ENCODE measurements at places on chromosomes 6 and 20.

DNA sequence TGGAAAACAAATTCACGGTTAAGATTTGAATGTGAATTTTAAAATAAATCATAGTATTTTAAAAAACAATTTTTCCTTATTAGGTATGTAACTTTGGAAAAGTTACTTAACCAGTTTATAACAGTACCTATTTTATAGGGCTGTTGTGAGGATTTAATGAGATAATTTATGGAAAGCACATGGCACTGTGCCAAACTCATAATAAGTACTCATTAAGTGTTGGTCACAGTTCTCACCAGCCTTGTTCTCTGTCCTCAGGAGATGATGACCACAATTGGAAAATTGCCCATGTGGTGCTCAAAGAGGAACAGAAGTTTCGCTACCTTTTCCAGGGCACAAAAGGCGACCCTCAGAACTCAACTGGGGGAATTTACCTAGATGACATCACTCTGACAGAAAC, 39.6 kb downstream of the MEP1A start:
- DNase-seq: no peak

DNA sequence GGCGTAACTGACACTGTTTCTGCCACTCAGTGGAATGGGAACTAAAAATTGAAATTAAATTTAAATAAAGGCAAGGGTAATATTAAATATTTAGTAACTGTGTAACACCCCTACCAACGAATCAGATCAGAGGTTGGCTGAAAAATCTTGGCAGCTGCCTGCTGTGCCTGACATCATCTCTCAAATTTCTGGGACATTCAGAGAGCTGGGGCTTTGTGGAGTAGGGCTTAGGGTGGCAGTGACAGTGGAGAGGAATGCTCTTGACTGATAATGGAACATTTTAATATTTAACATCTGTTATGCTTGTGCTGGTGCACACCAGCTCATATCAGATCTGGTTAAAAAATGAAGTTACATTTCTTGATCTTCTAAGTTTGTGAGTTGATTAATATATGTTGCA, 62.2 kb downstream of the RFPL4B start:
- DNase-seq: no peak

DNA sequence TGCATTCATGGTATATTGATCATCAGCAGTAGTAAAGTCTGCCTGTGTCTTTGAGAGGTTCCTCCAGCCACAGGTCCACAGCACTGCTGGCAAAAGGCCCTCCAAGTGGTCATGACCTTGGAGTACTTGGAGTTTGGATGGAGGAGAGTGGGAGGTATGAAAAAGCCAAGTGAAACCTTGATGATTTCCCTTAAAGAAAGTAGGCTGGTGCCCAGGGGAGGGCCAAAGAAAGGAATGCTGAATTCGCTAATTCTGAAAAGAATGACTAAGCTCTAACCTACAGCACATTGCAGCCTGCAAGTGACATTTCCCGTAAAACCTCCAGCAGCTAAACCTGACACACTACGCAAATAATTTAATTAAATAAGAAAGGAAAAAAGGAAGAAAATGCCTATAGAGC, 223.4 kb upstream of the TAB2 start:
- no peak for DNase-seq

DNA sequence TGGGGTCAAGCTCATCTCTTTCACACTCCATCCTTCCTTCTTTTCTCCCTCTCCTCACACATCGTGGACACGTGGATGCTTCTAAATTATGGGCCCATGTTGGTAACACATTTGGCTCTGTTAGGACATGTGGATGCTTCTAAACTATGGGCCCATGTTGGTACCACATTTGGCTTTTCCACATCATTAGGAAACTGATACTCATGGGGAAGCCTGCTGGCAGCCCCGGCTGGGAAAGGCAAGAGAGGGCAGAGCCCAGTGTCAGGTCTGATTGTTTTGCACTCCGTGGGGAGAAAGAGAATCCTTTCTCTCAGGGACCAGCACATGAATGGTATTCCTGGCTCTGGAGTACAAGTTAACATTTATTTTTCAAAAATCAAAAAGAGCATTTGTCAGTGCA, 4.0 kb upstream of the CST1 start:
- DNase-seq: no peak

DNA sequence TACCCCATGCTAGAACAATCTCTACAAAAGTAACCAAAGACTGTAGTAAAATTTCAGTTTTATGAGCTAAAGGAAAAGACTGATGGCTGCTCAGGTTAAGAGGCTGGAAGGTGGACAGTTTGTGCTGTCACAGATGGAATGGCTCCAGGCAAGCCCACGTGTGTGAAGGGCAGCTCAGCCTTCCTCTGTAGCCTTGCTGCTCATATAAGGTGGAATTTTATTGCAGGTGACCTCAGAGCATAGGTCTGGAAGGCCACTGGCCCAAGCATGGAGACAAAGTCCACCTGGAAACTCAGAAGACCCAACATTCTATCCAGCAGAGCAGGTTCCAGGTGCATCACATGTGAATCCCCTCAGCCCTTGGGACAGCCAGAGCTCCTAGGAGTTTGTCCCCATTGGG, 53.6 kb downstream of the KAT14 start:
- DNase-seq: no peak

GRCh38 chr6:51846531-51846930, 240.9 kb downstream of the PKHD1 start:
- no peak for DNase-seq

DNA sequence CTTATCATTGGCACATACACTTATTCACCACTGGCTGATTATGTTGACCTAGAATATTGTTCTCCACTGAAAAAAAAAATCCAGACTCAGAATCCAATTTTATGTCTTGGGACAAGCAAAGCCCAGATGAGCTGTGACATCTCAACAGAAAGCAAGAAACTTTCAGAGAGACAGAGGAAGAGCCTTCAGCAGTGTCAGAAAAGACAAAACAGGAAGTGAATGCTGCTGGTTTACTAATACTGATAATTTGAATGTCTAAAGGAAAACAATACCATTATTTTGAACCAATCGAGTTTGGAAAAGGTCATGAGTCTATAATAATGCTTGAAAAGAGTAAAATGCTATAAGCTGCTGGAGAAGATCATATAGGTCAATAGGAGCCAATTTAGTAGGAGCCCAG, 179.8 kb upstream of the RIMS1 start:
- no peak for DNase-seq

DNA sequence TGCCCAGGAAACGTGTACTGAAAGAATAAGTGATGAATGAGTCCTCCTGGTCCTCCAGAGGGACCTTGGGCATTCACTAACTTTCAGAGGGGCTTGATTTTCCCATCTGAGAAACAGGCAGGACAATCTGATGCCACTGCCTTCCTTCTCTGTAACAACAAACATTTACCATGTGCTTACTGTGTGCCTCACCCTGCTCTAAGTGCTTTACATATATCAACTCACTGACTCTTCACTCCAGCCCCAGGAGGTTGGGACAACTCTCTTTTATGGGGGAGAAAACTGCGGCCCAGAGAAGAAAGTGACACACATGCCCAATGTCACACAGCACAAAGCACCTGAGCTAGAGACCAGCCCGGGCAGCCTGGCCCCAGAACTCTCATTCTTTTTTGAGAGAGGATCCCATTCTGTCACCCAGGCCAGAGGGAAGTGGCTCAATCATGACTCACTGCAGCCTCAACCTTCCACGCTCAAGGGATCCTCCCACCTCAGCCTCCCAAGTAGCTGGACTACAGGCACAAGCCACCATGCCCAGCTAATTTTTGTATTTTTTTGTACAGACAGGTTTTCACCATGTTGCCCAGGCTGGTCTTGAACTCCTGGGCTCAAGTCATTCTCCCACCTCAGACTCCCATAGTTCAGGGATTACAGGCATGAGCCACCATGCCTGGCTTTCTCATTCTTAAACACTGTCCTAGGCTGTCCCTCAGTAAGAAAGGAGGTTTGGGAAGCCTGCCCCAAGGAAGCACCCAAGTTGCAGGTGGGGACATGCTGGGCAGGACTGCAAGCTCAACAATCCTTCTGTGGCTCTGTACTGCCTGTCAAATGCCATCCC, 38.0 kb downstream of the NOL4L start:
- no peak for DNase-seq

DNA sequence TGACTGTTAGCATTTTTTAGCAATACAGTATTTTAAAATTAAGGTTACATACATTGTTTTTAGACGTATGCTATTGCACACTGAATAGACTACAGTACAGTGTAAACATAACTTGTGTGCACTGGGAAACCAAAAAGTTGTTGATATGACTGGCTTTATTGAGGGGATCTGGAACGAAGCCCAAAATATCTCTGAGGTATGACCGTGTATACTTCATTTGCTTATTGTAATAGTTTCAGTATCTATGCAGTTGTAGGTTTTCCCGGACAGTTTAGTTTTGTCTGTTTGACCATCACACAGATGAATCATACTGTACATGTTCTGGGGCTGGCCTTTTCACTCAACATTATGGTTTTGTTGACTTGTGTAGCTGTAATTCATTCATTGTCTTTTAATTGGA, 6.9 kb upstream of the ZBTB12 start:
- no peak for DNase-seq

DNA sequence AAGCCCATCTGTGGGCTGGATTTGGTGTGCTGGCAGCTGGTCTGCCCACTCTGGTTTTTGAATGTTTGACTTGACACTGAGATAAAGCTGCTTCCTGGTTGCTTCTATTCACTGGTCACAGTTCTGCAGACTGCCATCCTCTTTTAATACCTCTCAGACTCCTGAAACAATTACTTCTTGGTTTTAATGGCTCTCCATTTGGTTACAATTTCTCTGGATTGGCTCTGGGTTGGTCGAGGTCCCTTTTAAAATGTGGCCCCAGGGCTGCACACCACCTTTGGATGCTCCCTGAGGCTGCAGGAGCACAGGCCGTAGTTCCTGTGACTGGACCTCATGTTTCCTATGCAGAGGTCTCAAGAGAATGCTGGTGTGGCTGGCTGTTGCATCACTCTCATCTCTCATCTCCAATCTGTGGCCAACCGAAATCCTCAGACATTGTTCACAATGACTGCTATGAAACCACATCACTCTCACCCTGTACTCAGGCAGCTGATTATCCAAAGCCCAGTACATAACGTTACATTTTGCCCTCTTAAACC, 98.5 kb downstream of the INSM1 start:
- no peak for DNase-seq

- DNase-seq: no peak
Observed at GRCh38 chr6:114431641-114432040, 88.8 kb upstream of the HS3ST5 start.

DNA sequence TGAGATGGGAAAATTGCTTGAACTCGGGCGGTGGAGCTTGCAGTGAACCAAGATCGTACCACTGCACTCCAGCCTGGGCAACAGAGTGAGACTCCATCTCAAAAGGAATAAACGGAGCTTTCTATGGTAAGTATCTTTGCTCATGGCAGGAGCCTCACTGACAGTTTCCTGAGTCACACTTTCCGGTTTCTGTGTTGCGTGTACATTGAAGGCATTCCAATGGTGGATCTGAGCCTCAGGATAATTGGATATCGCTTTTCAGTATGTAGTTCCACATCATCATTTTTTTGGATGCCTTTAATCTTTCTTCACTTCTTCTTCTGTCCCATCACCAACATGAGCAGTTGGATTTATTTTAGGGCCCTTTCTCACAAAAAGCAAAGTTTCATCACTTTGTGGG, 28.6 kb upstream of the GTSF1L start:
- DNase-seq: no peak

GRCh38 chr20:14378326-14378725, 40.9 kb upstream of the FLRT3 start:
- no peak for DNase-seq

- no peak for DNase-seq
Observed at GRCh38 chr20:49132995-49133478, 55.1 kb downstream of the STAU1 start.

DNA sequence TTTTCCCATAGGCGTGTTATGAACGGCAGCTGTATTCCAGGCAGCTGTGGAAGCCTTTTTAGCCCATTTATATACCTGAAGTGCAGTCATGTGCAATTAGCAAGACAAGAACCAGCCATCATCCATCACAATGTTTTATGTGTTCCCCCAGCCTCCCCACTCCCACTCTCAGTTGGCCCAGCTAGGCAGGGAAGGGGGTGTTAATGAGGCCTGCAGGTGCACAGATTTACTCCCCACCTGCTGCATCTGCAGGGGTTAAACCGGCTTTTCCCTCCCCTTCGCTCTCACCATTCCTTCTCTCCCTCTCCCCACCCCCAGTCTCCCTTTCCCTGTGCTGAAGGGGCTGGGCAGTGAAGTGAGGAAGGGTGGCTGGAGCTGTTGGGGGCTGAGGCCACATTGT, 149.8 kb upstream of the AKAP12 start:
- no peak for DNase-seq

- no peak for DNase-seq
Observed at GRCh38 chr6:45462190-45463134, 84.7 kb upstream of the SUPT3H start.

DNA sequence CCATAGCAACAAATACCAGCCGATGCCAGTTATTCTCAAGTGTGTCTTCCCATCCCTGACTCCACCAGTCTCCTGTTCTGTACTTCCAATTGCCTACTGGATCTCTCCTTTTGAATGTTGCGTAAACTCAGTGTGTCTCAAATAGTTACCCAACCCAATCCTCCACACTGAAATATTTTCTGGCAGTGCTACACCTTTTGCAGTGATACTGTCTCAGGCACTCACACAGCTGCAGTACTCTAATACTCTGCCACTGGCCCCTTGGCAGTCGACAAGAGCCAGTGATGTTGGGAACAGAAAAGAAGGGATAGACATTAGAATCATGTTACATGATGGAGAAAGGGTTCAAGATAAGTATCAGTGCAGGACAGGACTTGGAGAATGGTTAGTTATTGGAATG, 31.8 kb upstream of the FOXO3 start:
- no peak for DNase-seq

GRCh38 chr20:58627212-58628072, 23.6 kb upstream of the STX16 start:
- DNase-seq: no peak

- DNase-seq: no peak
Observed at GRCh38 chr20:7420345-7420744, 519.9 kb downstream of the HAO1 start.

GRCh38 chr20:6142348-6142993, 19.6 kb upstream of the FERMT1 start:
- DNase-seq: peak; percentile 18

GRCh38 chr20:9668381-9668780, 154.0 kb downstream of the LAMP5 start:
- DNase-seq: no peak

DNA sequence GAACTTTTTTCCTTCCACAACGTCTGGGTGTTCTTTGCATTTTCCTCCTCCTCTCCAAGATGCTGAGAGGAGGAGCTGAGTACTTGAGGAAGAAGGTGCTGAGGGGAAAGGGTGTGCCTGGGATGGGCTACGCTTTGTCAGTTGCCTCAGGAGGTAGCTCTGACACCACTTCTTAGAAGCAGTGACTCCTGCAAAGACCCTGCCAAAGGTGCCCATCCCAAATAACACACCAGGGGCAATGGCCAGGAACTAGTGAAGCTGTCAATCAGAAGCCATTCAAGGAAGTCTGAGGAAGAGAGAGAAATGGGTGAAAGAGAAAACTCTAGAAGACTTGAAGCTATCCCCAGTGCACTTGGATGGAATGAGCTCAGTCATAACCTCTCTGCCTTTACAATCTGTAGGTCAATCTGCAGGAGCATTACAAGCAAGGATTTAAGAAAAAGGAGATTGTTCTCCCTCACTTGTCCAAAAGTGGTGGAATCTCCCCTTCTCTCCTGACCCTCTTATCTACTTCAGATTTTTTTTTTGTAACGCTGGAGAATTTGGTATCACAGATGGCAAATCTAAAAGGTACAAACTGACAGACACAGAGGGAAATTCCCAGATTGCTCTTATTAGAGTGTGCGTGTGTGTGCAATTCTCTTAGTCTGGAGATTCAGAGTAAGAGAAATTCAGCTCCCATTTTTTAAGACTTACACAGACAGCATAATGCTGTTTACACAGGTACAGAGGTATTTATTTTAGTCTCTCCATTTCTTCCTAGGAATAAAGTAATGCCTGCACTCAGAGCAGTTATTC, 242.6 kb downstream of the GMPR start:
- DNase-seq: no peak
